ENCODE measurements at places on chromosomes 7 and 10.

- DNase-seq: no peak
Observed at GRCh38 chr10:123743441-123744223, 77.5 kb downstream of the GPR26 start.

- no peak for DNase-seq
Observed at GRCh38 chr10:283140-283479, 147.9 kb downstream of the ZMYND11 start.

DNA sequence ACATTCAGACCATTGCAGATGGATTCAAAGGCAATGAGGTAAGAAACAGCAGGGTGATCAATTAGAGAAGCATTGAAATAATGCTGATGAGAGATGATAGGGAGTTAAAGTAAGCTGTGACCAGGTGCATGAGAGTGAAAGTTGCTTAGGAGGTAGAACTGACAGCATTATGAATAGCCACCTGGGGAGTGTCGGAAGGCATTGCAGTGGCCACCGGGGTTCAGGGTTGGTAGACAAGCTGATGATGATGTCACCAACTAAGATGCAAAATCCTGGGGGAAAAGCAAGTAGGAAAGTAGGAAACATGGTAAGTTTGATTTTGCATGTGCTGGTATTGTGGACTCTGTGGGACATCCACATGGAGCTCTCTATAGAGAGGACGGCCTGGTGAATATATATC lies 211.9 kb upstream of the ETV1 start:
- no peak for DNase-seq

DNA sequence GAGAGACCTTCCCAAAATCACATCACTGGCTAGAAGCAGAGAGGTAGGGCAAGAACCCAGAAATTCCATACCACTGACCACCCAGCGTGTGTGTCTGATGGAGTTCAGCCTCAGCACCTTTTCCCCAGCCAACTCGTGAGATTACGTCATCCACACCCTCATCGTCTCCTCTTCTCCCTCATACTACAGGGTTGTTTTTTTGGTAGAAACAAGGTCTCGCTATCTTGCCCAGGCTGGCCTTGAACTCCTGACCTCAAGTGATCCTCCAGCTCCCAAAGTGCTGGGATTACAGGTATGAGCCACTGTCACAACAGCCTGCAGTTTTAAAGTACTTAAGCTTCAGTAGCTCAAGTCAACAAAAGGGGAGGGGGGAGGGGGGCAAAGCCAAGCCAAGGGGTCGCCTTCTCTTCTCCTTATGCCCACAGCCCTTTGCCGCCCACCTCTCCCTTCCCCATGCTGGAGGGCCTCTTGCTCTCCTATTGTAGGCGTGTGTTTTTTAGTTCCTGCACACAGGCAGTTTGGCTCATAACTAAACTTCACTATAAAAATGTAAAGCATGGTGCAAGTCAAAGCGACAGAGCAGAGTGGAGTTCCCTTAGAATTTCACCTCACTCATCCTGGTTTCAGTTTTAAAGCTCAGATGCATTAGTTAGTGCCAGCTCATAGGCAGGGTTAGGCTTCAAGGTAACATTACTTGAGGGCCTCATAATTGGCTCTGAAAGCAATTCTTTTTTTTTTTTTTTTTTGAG lies 5.2 kb upstream of the PRDX3 start:
- DNase-seq: no peak

DNA sequence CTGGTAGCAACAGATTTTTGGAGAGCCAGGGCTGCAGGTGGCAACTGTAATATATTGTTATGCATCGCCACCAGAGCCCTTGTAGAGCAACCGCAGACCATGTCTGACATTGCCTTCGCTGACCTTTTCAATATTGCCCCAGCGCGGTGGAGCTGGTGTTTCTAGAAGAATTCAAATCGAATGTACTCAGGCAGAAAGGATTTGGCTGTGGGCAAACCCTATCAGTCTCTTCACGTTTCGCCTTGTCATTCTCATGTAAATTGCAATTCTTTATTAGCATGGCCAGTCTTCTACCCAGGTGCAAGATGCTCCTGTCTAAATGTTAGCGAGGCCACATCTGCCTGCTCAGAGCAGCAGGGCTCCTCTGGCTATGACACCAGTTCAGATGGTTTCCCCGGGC lies 490.2 kb upstream of the AUTS2 start:
- DNase-seq: no peak

DNA sequence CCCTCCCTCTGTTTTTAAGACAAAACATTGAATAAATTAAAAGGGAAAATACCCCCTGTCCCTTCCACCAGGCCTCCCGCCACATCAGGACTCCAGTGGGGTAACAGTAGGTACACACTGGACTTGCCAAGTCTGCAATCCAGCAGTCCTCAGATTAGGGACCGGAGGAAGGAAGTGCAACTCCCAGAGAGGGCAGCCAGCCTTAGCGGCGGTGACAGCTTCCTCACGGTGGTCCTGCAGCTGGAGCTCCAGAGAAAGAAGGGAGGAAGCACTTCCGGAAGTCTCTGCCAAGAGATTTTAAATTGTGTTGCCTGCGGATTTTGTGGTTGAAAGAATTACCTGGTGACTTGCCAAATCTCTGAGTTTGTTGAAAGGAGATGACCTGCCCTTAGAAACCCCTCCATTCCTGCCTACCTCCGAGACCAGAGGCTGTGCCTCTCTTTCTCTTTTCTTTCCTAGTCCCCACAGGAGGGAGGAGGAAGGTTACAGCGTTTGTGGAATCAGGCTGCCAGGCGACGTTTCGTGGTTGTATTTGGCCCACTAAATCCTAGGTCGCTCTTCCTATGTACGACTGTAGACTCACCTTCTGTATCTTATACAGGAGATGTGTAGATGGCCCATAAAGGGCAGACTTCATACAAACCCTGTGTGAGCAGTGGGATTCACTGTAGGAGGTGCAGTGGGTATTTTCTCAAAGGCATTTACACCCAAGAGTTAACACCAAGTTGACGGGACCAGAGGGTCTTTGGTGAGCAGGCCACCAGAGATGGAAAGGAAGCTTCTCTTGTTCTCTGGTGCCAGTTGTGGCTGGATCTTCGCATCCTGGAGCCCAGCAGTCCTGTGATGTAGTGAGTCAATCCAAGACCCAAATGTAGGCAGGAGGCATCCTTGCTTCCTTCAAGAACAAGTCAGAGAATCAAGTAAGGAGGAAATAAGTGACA lies 77.9 kb downstream of the INSIG1 start:
- DNase-seq: no peak

DNA sequence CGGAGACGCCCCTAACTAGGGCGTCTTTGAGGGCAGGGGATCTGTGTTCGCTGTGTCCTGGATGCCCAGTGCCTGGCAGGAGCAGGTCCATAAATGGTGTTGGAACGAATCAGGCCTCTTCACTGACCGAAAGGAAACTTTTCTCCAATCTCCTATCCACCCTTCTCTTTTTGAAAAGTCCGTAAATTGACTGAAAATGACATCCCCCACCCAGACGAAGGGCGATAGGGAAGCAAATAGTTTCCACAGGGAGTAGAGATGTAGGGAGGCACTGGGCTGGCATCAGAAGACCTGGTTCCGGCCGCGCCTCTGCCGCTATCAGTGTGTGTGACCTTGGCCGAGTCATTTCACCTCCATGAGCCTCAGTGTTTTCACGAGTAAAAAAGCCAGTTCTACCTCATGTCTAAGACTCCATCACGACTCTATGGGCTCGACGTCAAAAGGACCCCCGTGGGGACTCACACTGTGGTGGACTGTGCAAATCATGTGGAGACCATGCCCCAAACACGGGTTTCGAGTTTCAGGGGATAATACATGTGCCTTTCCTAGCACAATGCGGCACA lies 497 bp upstream of the RAB11FIP2 start:
- no peak for DNase-seq

DNA sequence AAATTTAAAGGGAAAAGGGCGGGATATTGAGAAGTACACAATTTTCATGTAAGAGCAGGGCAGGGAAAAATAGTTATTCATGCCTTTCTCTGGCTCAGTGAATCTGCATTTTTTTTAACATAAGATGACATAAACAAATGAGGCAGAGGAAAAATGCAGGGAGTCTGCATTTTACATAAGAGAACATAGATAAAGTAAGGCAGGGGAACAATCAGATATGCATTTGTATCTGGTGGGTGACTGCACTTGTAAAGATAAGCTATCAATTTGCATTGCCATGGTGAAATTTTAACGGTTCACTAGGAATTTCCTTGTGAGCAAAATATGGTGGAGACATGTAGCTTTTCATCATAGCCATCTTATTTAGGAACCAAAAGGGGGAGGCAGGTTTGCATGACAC lies 33.5 kb downstream of the ALOX5 start:
- DNase-seq: no peak

- no peak for DNase-seq
Observed at GRCh38 chr10:22148961-22149360, 68.9 kb downstream of the EBLN1 start.

- DNase-seq: no peak
Observed at GRCh38 chr7:97081521-97082300, 35.8 kb upstream of the SDHAF3 start.

GRCh38 chr7:77661816-77662215 lies 34.4 kb upstream of the RSBN1L start:
- DNase-seq: no peak

- no peak for DNase-seq
Observed at GRCh38 chr10:99975106-99975829, 34.5 kb downstream of the DNMBP start.

DNA sequence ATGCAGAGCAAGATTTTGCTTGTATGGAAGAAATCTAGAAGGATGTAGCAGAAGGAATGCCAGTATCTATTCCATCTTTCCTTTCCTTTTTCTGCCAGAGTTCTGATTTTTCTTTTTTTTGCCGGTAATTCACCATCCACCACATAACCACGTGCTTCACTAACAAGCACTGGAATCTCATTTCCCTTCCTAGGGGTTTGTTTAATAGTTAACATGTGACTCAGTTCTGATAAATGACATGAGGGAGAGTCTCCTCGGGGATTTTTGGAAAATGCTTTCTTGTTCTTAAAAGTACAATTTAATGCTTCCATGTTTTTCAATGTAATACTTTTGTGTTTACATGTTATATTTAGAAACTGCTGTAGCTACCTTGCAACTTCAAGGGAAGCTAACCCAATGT lies 590.2 kb downstream of the SH2D4B start:
- DNase-seq: no peak

GRCh38 chr10:102714621-102715455 lies at the start of gene SFXN2:
Gene SFXN2 (plus strand): TSS chr10:102714636. CDS start chr10:102726637, 12,001 bp downstream.
- DNase-seq: peak; percentile 17

GRCh38 chr7:37433166-37433565 lies 15.5 kb downstream of the ELMO1 start:
- no peak for DNase-seq

Data from stimulated activated CD8-positive, alpha-beta memory T cell treated with anti-CD3 and anti-CD28 coated beads, Interleukin-2, amount 100 ng/mL, for 1 hour (primary cell).